ENCODE measurements at places on chromosomes 12 and 14.

DNA sequence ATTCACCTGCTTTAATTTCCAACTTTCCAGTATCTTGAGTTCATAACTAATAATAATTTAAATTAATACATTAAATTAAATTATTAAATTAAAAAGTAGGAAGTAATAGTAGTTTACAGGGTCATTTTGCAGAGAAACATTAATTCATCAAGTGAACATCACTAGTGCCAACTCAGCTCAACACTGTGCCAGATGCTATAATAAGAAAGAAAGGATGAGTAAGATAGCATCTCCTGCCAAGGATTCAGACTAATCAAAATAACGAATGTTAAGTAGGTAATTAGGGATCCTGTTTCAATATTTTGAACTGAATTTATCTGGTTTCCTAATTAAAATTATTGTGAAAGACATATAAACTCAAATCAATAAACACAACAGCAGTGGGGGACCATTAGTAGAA lies 596.7 kb downstream of the SLC6A15 start:
- DNase-seq = no peak

DNA sequence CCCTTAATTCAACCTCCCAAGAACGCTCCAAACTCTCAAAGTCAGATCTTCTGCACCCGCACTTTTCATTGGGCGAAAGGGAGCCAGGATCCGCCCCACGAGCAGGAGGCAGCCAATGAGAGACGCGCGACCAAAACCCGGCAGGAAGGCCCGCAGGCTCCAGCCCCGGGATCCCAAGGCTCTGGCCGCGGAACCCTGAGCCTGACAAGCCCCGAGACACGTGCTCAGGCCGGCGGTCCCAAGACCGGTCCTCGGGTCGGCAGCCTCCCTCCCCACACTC lies 438 bp downstream of the DDX54 start:
- peak; percentile 93 for DNase-seq

- DNase-seq = no peak
These were observed 145.8 kb downstream of the GRIN2B start for GRCh38 chr12:13835652-13836051.

- no peak for DNase-seq
These were observed 79.0 kb downstream of the SLC25A21 start for GRCh38 chr14:37093364-37093763.

DNA sequence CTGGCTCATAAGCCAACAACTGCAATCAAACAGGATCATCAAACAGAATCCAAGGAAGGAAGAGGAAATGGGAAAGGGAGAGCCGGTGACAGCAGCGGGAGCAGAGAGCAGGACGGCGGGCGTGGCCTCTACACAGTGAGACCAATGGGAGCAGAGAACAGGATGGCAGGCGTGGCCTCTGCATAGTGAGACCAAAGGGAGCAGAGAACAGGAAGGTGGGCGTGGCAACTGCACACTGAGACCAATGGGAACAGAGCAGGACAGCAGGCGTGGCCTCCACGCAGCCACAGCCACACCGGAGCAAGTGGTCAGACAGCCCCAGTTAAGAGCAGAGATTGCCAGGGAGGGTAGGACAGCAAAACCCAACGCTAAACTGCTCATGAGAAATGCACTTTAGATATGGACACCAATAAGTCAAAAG lies 16.4 kb downstream of the LRCOL1 start:
- DNase-seq = peak; percentile 99

DNA sequence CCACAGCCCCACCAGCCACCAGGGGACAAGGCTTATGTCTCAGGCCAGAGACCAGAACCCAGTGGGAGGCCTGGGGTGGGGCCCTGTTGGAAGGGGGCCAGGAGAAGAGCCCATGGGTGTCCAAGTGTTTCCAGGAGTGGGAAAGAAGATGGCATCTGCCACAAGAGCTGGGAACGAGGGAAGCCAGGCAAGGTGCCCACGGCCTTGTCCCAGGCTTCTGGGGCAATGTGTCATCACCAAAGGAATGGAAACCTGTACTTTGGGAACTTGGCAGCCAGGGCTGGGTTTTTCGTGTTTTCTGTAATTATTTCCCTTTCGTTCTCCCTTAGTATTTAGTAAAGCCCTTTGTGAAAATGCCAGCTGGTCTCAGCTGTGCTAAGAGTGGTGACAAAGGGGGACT lies 5.3 kb upstream of the PGF start:
- no peak for DNase-seq

DNA sequence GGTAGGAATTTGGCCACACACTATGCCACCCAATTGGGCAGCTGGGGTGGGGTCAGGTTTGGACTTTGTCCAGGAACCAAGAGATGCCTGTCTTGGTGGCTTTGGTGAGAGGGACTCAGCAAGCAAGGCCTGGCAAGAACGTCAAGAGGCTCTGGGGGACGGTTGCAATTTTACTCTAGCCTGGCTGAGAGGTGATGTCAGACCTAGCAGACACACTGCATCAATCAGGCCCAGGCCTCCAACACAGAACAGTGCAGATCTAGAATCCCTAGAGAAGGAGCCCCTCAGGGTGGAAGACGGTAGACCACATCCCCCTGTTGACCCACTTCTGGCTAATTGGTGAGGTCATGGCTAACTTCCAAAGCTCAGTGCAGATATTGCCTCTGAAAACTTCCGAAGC lies 1.6 kb upstream of the UNC119B start:
- DNase-seq = no peak

DNA sequence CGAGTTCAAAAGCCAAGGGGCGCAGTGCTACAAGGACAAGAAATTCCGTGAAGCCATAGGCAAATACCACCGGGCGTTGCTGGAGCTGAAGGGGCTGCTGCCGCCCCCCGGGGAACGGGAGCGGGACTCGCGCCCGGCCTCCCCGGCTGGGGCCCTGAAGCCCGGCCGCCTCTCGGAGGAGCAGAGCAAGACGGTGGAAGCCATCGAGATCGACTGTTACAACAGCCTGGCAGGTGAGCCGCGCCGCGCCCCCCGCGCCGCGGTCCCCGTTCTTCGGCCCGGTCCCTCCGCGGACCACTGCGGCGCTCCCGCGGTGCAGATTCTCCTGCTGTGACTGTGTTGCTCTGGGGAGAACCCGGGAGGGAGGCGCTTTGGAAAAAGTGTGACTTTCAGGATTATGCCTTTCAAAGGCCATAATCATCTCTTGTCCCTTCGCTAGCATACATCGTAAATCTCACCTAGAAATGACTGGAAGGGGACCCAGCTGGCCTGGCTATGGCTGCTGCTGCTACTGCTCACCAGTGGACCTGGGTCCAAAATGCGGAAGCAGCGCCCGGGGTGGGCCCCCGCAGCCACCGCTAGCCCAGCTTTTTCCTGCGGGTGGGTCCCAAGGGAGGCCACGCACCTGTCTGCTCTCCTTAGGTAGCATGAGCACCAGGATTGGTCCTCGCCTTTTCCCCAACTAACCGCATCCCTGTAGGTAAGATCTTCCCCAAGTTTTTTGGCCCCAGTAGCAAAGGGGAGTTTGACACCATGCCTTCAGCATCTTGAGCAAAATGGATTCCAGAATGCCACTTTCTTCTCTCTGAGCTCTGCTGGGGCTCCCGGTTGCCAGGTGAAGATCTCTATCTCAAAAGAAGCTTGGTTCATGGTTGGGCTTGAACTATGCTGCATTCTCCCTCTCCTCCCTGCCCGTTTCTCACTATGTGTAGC lies 853 bp downstream of the TTC9 start:
- no peak for DNase-seq

DNA sequence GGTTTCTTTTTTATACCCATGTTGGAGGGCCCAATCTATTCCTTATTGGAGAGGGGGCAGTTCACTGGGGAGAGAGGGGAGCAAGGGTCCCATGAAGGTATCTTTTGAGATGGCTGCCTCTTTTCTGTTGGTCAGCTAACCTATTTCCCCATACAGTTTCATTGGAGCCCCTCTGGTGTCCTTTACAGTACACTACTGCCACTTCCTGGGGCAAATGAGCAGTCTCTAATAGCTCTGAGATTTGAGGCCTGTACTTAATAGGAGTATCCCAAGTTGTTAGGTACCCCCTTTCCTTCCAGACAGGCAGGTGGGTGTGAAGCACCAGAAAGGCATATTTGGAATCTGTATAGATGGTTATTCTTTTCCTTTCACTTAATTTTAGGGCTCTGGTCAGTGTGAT lies 41.3 kb upstream of the RNU6-8 start:
- DNase-seq = no peak

DNA sequence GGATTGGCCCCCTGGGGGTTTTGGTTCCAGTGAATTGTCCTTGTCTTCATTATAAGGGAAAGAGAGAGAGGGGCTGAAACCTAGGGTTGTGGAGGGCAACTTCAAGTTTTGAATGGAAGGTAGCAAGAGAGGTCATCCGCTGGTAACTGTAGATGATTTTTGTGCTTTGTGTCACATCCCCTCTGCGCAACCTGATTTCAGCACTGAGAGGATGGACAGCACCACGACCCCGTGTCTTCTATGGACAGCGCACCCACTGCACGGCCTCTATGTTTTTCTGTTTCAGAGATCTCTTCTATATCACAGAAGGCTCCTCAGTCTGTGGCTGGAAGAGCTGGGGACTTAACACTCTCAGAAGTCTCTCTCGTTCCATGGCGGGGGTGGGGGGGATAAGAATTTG lies 127.0 kb upstream of the RPH3A start:
- DNase-seq = peak; percentile 5

DNA sequence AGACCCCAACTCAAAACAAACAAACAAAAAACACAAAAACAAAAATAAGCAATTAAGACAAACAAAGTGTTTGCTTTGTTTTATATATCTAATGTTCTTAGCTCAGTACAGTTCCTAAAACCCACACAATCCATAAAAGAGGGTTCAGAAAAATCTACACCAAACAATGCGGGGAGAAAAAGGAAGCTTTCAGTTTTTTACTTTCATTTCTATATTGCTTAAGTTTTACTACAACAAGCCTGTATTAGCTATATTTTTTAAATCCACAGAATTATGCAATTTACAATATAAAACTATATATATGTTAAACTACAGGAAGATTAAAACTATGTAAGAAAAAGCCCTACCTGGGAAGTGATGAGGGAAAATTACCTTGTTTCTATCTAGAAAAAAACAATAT lies 41.4 kb downstream of the CLIP1 start:
- no peak for DNase-seq

DNA sequence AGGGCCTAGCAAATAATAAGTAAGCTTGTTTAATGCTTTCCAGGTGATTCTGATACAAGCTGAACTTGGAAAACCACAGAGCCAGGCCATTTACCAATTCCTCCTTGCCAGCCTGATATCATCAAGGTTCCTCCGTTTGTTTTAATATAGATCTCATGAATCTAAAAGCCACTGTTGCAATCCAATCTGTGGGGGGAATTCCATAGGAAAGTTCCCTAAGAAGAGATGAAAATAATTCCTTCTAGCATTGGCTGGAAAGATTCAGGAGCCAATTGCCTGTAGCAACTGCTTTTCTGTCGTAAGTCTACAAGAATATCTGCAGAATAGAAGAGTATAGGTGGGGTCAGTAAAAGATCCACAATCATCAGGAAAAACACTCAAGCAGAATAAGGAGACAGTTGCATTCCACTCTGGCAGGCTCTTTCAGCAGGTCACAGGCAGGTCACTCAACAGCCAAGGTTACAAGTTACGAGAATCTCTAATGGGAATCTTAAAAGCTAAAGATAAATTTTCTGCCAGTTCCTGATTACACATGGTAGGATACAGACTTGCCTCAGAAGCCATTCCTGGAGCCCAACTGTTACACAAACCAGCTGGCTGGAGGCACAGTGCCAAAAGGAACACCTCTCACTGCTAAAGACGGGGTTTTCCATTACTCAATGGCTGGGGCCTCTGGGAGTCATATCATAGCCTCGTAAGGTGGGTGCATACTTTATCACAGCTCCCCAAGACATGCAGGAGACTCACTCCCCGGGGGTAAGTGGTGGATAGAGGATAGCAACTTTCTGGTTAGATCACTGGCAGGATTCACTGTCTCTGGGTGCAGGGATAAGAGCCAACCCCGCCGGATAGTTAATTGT lies 43.6 kb downstream of the FGD6 start:
- DNase-seq = peak; percentile 30

- no peak for DNase-seq
These were observed 241.7 kb downstream of the ZFP36L1 start for GRCh38 chr14:68551045-68551683.

DNA sequence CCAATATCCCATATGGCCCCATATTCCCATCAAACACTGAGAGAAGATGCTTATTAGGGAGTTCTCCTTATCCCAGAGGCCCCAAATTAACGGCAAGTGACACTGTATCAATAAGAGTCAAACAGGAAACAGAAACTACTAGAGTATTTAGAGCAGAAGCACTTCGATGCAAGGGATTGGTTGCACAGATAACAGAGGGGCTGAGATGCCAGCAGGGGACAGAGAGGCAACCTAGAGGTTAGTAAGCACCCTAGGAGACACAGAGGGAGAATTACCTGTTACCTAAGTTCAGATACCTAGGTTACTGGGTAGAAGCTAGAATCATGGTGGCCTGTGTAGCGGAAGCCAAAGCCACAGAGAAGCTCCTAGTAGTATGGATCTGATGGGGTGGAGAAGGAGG lies 2.9 kb downstream of the HEBP1 start:
- no peak for DNase-seq

DNA sequence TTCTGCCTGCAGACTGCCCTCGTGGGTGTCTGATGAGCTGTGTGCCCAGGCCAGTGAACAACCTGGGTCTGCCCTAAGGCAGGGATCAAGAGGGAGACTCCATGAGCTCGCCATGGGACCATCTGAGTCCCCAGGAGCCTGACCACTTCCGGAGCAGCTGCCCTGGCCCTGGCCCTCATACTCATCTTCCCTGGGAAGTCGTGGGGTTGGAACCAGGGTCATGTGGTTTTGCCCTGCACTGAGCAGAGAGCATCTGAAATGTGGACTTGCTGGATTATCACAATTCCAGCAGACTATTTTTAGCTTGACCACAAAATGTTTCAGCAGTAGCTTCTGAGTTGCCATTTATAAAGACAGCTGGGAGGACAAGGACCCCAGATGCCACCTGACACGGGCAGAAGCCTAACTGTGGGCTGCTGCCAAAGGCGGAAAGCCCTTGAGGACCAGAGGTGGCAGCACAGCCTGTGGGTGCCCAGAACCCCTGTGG lies 6.7 kb downstream of the BTBD6 start:
- no peak for DNase-seq

- peak; percentile 94 for DNase-seq
These were observed at the start of gene LTBR for GRCh38 chr12:6383572-6384498. Gene LTBR, plus strand, starts transcription at chr12:6384162. Its CDS starts 197 bp downstream, at chr12:6384359.

- no peak for DNase-seq
These were observed 7.5 kb upstream of the ACTR6 start for GRCh38 chr12:100193085-100193484.

DNA sequence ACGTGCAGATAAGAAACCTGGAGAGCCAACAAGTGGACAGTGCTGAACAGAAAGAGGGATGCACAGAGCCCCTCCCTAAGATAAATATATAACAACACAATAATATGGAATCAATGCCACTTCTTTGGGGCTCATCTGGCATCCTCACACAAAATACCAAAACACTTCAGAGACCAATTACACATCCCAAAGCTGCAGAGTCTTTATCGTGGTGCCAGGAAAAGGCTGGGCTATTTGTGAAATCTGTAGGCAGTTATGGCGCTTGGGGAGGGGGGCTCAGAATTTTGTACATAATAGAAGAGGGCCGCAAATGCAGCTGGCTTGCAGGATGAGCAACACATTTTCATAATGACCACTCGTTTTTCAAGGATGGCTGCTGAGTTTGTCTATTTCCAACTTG lies 160.4 kb upstream of the NOS1 start:
- DNase-seq = no peak
